ENCODE measurements at places on chromosomes 1 and 21.

DNA sequence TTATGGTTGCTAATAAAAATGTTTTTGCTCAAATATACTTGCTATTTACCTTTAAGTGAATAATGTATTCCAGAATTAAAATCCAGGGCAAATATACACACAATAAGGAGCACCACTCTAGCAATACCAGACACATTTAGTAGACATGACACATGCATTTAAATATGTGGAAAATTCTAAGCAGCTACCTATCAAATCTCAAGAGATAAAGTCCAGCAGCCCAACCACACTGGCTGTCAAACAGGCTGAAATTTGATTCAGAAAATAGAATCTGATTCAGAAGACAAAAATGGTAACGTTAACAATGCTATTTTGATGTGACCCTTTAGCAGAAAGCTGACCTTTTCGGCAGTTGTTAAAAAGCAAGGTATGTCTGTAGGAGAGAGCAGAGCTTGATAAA lies 42.3 kb downstream of the PLEKHO1 start:
- no peak for DNase-seq

DNA sequence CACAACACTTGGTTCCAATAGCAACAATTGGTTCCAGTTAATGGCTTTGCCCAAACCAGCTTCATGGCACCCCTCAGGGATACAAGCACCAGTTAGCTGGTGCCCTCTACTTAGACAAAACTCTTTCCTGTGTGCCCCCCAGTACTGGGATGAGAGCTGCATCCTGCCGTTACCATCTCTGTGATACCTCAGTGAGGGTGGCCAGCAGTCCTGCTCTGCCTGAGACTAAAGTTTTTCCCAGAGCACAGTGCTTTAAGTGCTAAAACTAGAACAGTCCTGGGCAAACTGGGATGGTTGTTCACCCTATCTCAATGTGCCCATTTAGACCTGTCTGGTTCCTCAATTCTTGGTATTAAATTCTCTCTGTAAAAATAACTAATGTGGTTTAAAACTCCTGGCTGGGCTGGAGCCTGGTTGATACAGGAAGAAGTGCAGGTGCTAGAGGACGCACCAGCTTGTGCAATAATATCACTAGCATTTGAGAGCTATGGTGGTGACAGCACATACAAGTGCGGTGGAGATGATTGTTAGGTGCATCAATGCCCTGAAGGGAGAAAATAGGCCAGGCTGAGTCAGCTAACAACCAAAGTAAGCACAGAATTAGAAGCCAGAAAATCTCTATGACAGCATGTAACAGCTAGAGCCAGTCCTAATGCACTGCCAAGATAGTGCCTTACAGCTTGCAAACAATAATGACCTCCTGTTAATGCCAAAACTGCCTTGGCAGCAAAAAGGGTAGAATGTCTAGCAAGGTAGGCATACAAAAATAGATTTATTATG lies 179.8 kb upstream of the GALNT2 start:
- DNase-seq = no peak

GRCh38 chr1:191101960-191102359 lies 624.3 kb upstream of the BRINP3 start:
- no peak for DNase-seq

DNA sequence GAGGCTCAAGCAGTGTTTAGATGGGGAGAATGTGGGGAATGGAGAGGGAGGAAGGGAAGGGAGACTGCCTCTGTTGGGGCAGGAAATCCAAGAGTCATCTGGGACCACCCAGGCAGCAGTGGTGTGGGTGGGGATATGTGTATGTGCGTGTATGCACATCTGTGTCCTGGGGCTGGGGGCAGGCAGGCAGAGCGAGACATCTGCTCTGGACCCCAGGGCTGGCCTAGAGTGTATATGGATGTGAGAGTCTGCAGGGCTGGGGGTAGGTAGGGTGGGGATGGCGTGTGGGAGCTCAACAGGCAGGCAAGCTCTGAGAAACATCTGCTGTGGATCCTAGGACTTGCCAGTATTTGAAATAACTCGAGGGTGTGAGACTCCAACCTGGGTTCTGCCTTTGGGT lies 3.5 kb downstream of the PTCH2 start:
- DNase-seq = no peak

GRCh38 chr1:212482006-212482636 lies 49.4 kb downstream of the NENF start:
- DNase-seq = no peak

GRCh38 chr21:16194788-16195537 lies 465.2 kb downstream of the USP25 start:
- no peak for DNase-seq

DNA sequence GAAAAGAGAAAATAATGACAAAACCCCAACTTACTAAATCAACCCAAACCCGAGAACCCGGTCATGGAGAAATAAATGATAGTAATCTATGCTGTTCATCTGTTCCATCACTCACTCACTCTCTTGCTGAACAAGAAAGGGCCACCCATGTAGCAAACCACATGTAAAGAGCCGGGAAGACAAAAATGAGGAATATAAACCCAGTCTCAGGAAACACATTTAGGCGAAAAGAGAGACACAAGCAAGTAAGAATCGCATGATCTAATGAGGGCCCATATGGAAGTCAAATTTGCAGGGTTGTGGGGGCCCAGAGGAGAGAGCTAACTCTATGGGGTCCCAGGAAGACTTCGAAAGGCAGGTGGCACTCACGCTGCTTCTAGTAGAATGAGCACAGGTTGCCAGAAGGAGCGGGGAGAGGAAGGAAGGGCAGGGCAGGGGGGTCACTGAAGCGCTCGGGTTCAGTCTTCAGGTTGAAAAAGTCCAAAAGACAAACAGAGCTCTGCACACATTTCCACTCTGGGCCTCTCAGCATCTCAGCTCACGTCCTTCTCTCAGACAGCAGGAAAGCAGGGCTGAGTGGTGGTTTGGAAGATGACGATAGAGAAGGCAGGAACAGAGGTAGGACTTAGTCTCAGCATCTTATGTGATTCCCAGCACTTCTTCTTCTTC lies 142.9 kb upstream of the KRTAP19-8 start:
- no peak for DNase-seq

- DNase-seq = no peak
These were observed 25.0 kb downstream of the RNU5D-1 start for GRCh38 chr1:44705938-44706337.

DNA sequence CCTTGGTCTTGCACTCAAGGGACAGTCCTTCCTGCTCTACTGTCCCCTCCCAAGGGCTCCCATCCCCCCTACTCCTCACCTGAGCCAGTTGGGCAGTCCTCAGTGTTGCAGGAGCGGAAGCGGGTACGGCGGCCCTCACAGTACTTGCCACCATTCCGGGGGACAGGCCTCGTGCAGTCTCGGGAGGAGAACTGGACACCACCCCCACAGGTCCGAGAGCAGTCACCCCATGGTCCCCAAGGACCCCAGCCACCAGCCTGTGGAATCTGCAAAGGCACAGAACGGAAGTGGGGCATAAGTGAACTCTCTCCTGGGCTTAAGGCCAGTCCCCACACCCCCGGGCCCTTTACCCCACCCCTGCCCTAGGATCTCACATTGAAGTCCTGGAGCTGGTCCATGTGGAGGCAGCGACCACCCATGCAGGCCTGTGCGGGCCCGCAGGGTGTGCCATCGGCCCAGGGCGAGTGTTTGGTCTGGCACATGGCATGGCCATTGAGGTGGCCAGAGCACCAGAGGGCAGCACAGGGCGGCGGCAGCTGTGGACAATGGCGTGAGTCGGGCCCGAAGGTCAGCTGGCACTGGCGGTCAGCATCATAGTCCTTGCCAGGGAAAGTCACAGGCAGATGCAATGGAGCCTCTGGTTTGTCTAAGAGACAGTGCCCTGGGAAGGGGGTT lies 5.2 kb downstream of the ADAMTS4 start:
- DNase-seq = no peak

DNA sequence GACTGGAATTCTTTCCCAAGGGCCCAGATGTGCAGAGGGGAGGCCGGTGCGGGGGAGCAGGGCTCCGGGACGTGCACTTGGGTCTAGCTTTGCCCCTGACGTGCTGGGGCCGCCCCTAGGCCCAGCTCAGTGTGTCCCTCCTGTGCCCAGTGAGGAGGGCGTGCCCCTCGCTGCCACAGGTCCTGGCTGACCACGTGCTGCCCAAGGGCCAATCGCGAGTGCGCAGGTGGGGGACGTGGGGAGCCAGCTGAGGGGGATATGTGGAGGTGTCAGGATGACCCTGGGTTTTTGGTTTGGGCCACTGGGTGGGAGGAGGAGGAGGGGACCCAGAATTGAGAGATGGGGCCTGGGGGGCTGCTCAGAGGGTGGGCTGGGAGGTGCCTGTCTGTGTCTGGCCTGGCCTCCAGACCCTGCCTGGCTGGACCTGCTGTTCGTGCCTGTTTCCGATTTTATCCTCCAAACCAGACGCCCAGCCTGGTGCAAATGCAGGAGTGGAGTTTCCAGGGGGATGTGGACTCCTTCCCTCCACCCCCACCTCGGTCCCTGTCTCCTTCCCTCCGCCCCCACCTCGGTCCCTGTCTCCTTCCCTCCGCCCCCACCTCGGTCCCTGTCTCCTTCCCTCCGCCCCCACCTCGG lies 6.1 kb upstream of the RNF223 start:
- DNase-seq = no peak

GRCh38 chr1:214719207-214719606 lies 116.2 kb downstream of the CENPF start:
- no peak for DNase-seq

DNA sequence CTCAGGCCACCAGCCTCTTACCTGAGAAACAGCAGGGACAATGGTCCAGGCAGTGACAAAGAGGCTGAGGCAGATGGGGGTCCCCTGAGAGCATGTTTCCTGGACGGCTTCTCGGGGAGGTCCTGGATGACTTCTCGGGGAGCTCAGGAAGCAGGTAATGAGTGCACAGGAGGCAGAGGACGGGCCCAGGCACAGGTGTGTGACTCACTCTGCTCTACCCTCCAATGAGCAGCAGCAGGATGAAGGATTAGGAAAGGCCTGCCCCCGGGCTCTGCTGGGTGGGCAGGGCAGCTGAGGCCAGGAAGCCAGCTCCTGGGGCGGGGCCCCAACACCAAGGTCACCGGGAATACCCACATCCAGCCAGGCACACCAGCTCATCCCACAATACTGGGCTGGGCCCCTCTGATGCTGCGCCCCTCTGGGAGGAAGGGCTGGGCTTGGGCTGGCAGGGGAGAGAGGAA lies 17.2 kb upstream of the PTAFR start:
- DNase-seq = no peak

DNA sequence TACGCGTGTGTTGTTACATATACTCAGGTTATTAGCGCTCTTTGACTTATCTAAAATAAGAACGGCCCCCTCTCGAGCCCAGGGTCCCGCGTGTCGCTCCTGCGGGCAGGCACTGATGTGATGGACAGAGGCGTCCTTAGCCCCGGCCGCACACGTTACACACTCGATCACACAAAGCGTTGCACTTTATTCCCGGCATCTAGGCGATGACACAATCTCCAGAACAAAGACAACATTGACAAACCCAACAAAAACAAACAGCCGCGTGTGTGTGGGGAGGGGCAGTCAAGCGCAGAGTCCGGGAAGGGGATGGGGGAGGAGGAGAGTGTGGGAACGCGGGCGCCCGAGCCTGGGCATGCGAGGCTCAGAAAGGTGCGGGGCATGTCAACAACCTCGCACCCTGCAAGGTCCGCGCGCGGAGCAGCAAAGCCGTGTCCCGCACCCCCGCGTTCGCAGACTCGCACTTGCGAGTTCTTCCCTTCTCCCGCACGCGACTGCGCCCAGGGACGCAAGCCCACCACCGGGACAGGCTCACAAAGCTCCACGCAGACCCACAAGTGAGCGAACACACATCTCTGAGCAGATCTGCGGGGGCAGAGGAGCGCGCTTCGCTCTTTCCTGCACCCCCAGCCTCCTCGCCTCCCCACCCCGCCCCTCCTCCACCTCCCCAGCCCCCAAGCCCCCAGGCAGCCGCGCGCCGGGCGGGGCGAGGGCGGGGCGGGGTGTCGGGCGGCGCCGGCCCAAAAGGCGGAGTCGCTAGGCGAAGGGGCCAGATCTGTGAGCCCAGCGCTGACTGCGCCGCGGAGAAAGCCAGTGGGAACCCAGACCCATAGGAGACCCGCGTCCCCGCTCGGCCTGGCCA lies at the start of gene EFNA1:
TSS of gene EFNA1 (plus strand) at position 772 of the 862 bp plus-strand sequence. CDS start 102 bp downstream, outside the sequence.
- peak; percentile 17 for DNase-seq

GRCh38 chr1:194818674-194819073 lies 1632.3 kb upstream of the B3GALT2 start:
- DNase-seq = no peak

- no peak for DNase-seq
These were observed 30.2 kb downstream of the LPAR3 start for GRCh38 chr1:84862810-84863251.

DNA sequence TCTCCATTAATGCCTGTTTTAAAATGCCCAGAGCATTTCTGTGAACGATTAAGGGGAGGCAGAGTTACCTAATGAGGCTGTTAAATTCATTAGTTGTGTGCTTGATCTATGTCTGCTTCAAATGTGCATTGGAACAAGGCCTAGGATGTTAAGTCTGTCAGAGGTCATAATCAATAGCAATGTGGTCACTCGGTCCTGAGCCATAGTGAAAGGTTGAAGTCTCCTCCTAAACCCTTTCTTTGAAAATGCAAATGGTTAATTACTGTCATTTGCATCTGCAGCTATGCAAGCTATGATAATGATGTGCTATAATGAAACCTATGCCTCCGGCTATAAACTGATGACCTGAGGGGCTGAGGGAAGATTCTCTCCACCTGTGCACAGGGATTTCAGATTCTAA lies 114.2 kb upstream of the NR5A2 start:
- DNase-seq = no peak

- DNase-seq = no peak
These were observed 26.3 kb upstream of the PALMD start for GRCh38 chr1:99619583-99619982.

DNA sequence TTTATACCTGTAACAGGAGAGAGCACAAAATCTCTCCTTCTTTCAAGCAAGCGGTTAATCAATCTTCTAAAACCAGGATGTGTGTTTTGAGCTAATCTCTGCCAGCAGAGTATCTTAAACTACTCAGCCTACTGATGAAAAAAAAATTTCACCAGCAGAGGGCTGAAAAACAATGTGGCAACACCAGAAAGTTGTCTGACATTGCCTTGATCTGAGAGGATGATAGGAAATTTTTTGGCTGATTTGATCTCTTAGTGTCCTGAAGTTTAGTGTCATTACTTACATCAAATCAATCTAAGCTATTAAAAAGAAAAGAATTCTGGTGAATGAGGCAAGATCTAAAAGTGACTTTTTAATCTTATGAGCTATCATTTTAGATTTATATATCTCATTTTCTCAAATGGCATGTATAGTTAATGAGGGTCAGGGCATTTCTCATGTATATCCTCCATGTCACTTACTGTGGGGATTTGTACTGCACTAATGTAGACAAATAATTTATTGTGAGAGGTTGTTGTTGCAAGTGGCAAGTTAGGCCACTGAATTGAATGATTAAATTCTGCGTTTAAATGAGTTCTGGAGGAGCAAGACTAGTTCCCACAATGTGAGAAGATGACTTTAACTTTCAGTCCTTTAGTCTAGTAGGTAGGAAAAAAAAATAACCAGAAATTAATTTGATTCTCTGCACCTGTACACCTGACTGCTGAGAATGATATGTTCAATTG lies 10.9 kb downstream of the ADAMTS1 start:
- no peak for DNase-seq

DNA sequence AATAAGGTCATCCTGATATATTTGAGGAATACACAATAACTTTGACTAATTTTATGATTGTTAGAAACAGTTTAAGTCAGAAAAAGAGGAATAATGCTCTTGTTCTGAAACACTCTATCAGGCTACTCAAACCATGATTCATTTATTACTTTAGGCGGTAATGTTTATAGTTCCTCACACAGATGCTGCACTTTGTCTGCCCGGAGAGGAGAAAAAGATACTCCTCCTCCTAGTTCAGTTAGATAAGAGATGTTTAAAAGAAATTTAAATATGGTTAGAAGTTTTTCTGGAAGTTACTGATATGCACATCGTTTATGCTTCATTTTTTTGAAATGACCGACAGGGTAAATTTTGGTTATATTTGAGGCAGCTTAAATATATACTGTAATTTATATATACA lies 103.0 kb downstream of the ZMYM4 start:
- DNase-seq = no peak

All from stimulated activated CD4-positive, alpha-beta T cell treated with anti-CD3 and anti-CD28 coated beads, TNF-alpha, amount 100 ng/mL, for 4 hours (primary cell).